ENCODE measurements at places on chromosomes 2 and 18. TPM values are rescaled to one million over a fixed set of nuclear protein-coding genes. Genes with fewer than 3 reads are reported as not detected.
A peak's percentile ranks its signal among the peaks of the same experiment; 100 is the strongest.

GRCh38 chr2:139526781-139527180 lies 746.6 kb upstream of the NXPH2 start:
- H3K27me3 ChIP-seq = peaks cover 3% of the 10 kb centered on the region
- no peak for DNase-seq
- no peak overlapping the region for H3K27ac ChIP-seq
- H3K36me3 ChIP-seq = no peaks in the 10 kb centered on the region
- no peak overlapping the region for H3K4me3 ChIP-seq
- no peaks in the 10 kb centered on the region for H3K4me1 ChIP-seq

- peaks cover 11% of the 10 kb centered on the region for H3K27me3 ChIP-seq
- H3K4me1 ChIP-seq = no peaks in the 10 kb centered on the region
- H3K36me3 ChIP-seq = no peaks in the 10 kb centered on the region
- H3K4me3 ChIP-seq = no peak overlapping the region
- H3K27ac ChIP-seq = no peak overlapping the region
- no peak for DNase-seq
Measured at GRCh38 chr18:57518533-57518932, 68.0 kb downstream of the FECH start.

DNA sequence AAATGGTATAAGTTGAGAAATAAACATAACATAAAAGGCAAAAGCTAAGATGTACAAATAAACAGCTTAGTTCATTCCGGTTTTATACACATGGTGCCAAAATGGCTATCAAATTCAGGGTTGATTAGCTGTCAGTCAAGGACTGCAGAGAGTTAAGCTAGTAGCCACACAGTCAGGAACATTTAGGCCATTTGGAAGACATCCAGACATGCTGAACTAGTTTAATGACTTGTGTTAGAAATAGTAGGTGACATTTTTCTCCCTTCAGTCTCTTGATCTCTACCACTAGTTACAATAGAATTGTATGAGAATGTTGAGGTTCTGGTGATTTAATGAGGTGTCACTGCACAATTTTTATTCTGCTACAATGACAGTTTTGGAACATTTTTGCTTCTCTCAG lies 394.4 kb upstream of the SPHKAP start:
- H3K36me3 ChIP-seq = no peaks in the 10 kb centered on the region
- H3K4me1 ChIP-seq = no peaks in the 10 kb centered on the region
- H3K4me3 ChIP-seq = no peak overlapping the region
- no peak overlapping the region for H3K27ac ChIP-seq

- H3K4me1 ChIP-seq = peaks cover 50% of the 10 kb centered on the region
- DNase-seq = no peak
- no peaks in the 10 kb centered on the region for H3K27me3 ChIP-seq
- peak overlapping the region; percentile 31 for H3K4me3 ChIP-seq
- H3K27ac ChIP-seq = peak overlapping the region; percentile 86
- H3K36me3 ChIP-seq = no peaks in the 10 kb centered on the region
Measured at GRCh38 chr2:222753251-222753824, 81.9 kb downstream of the MOGAT1 start.

- peaks cover 3% of the 10 kb centered on the region for H3K27me3 ChIP-seq
- no peak for DNase-seq
- no peak overlapping the region for H3K4me3 ChIP-seq
Measured at GRCh38 chr2:24411488-24412151, 51.3 kb upstream of the ITSN2 start.

GRCh38 chr2:43130548-43130875 lies 95.9 kb downstream of the ZFP36L2 start:
- no peaks in the 10 kb centered on the region for H3K27me3 ChIP-seq
- no peaks in the 10 kb centered on the region for H3K36me3 ChIP-seq

GRCh38 chr2:27222407-27222806 lies 5.2 kb downstream of the CAD start:
- H3K27me3 ChIP-seq = no peaks in the 10 kb centered on the region
- peak; percentile 37 for DNase-seq
- no peak overlapping the region for H3K27ac ChIP-seq
- H3K36me3 ChIP-seq = peaks cover 42% of the 10 kb centered on the region
- H3K4me1 ChIP-seq = peaks cover 14% of the 10 kb centered on the region
- H3K4me3 ChIP-seq = no peak overlapping the region

GRCh38 chr2:47639467-47639866 lies 143.5 kb upstream of the MSH6 start:
- no peak overlapping the region for H3K27ac ChIP-seq
- no peak overlapping the region for H3K4me3 ChIP-seq
- DNase-seq = no peak
- H3K36me3 ChIP-seq = no peaks in the 10 kb centered on the region

The MPV17 gene
- total RNA-seq = 57.6 TPM

The TPO gene
- not detected for total RNA-seq

GRCh38 chr2:28904802-28905457 lies 10.5 kb downstream of the WDR43 start:
- peaks cover 40% of the 10 kb centered on the region for H3K4me1 ChIP-seq
- H3K27me3 ChIP-seq = no peaks in the 10 kb centered on the region
- peak overlapping the region; percentile 85 for H3K27ac ChIP-seq
- peaks cover 31% of the 10 kb centered on the region for H3K36me3 ChIP-seq
- no peak overlapping the region for H3K4me3 ChIP-seq

- peaks cover 13% of the 10 kb centered on the region for H3K27me3 ChIP-seq
- H3K4me1 ChIP-seq = peaks cover 15% of the 10 kb centered on the region
- peak overlapping the region; percentile 59 for H3K27ac ChIP-seq
- no peaks in the 10 kb centered on the region for H3K36me3 ChIP-seq
- peak overlapping the region; percentile 63 for H3K4me3 ChIP-seq
Measured at GRCh38 chr2:3651691-3652648, 6.0 kb upstream of the ALLC start.

The SNED1 gene
- 2.9 TPM for total RNA-seq

GRCh38 chr2:88067189-88067588 lies 436 bp upstream of the SMYD1 start:
- no peak for DNase-seq
- peaks cover 3% of the 10 kb centered on the region for H3K4me1 ChIP-seq
- no peaks in the 10 kb centered on the region for H3K36me3 ChIP-seq
- no peak overlapping the region for H3K4me3 ChIP-seq
- no peak overlapping the region for H3K27ac ChIP-seq

The BMPR2 gene
- total RNA-seq = 113 TPM

GRCh38 chr2:229910147-229910831 lies 11.5 kb downstream of the TRIP12 start:
- no peak for DNase-seq
- peaks cover 39% of the 10 kb centered on the region for H3K4me1 ChIP-seq
- peak overlapping the region; percentile 47 for H3K27ac ChIP-seq
- no peaks in the 10 kb centered on the region for H3K27me3 ChIP-seq
- no peak overlapping the region for H3K4me3 ChIP-seq

DNA sequence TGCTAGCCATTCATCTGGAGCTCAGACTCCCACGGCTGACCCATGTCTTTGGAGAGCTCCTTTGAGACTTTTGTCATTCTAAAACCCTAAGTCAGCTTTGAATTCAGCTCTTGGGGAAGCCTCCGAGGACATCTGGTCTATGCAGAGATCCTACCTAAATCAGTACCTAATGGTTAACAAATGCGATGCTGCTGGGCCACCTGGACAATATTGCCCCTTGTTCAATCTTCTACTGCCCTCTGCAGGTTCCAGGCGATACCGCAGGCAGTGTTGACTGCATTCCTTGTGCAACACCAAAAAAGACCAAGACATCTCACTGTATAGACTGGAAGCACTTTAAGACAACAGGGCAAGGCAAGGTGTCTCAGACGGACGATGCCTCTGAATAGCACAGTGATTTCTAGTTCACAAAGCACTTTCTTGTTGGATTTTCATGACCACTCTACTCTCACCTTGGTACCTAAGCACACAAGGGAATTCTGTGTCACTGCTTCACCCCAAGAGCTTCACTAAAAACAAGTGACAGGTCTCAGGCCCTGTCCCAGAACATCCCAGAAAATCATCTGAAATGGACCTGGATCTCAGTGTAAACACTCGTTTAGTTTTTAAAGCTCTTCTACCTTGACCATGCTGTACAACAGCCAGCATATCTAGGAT lies 80.9 kb downstream of the XDH start:
- H3K4me3 ChIP-seq = no peak overlapping the region
- H3K4me1 ChIP-seq = peaks cover 34% of the 10 kb centered on the region
- H3K27ac ChIP-seq = no peak overlapping the region
- H3K36me3 ChIP-seq = no peaks in the 10 kb centered on the region

GRCh38 chr2:144849612-144850011 lies 329.7 kb upstream of the ZEB2 start:
- H3K4me1 ChIP-seq = no peaks in the 10 kb centered on the region
- H3K4me3 ChIP-seq = no peak overlapping the region
- H3K36me3 ChIP-seq = no peaks in the 10 kb centered on the region
- no peaks in the 10 kb centered on the region for H3K27me3 ChIP-seq
- DNase-seq = no peak
- no peak overlapping the region for H3K27ac ChIP-seq

The POTEJ gene
- total RNA-seq = not detected

DNA sequence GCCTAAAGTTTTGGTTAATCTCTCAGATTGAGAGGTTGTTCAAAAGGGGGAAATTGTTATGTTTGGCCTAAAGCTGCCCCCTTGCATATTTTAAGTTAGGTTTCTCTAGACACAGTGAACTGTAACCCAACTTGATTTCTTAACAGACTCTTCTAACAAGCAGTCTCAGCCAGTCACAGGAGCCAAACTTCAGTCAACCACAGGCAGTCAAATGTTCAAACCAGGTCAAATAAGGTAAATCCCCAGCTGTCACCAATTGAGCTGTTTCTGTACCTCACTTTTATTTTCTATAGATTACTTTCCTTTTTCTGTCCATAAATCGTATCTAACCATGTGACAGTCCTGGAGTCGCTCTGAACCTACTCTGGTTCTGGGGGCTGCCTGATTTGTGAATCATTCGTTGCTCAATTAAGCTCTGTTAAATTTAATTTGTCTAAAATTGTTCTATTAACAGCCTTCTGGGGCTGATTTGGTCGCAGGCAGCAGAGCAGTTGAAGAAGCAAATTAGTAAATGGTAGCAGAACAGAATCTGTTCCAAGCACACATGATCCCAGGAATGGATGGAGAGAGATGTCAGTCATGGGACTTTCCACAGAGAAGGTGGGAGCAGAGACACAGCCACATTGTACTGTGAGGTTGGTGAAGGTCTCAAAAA lies 16.4 kb upstream of the NFU1 start:
- no peaks in the 10 kb centered on the region for H3K27me3 ChIP-seq
- H3K27ac ChIP-seq = peak overlapping the region; percentile 28
- H3K4me3 ChIP-seq = no peak overlapping the region
- peaks cover 15% of the 10 kb centered on the region for H3K4me1 ChIP-seq

- no peak for DNase-seq
- H3K36me3 ChIP-seq = peaks cover 7% of the 10 kb centered on the region
- peak overlapping the region; percentile 82 for H3K27ac ChIP-seq
- H3K4me3 ChIP-seq = no peak overlapping the region
- H3K4me1 ChIP-seq = peaks cover 78% of the 10 kb centered on the region
- H3K27me3 ChIP-seq = no peaks in the 10 kb centered on the region
Measured at GRCh38 chr2:109217362-109218086, 88.5 kb downstream of the SH3RF3 start.

DNA sequence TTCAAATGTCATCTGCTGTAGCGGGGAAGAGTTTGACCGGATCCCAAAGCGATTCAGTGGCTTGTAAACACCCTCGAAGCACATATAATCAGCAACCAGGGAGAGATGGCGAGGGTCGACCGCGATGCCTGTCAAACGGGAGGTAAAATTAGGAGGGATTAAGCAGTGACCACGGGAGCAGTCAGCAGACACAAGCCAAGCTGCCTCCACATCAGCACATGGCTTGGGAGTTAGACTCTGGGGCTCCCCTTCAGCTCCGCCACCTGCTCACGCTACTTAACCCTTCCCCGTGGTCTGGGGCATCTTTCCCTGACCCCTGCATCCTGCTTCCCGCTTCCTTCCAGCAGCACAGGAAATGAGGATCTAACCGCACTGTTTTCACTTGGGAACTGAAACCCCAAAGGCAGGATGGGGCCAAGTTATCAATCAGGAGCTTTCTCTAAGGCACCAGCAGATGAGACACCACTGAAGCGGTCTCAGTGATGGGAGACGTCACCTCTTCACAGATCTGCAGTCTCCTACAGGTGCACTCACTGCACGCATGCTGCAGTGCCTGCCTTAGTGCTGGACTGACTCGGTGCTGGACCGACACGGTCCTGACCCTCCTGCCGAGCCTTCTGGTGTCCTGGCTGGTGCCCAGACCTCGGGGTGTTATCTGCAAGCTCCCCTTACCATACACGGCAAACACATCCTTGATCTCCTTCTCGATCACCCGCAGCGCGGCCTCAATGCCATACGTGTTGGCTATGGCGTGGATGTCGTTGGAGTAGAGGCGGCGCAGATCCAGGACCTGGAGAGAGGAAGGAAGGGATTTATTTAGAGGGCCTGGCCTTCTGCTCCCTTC lies 77.5 kb downstream of the POLR1A start:
- no peak overlapping the region for H3K27ac ChIP-seq
- peaks cover 10% of the 10 kb centered on the region for H3K4me1 ChIP-seq
- peak; percentile 66 for DNase-seq
- peaks cover 67% of the 10 kb centered on the region for H3K36me3 ChIP-seq
- no peak overlapping the region for H3K4me3 ChIP-seq
- H3K27me3 ChIP-seq = no peaks in the 10 kb centered on the region

The PTPRN gene
- 0.67 TPM for total RNA-seq

DNA sequence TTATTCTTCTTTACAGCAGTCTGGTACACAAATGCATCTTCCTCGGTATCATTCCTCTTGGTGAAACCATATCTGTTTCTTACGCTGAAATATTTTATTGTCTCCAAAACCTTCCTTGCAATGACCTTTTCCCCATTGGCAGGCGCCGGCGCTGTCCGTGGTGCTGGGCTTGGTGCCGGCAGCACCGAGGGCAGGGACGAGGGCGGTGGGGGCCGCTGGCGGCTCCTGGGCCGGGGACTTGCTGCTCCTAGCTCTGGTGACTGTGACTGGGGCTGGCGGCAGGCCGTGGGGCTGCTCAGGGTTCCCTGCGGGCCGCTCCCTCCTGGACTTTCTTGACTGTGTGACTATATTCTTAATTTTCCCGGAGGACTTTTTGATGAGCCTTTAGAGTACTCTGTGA lies 72.5 kb downstream of the GPR39 start:
- H3K36me3 ChIP-seq = no peaks in the 10 kb centered on the region
- H3K27me3 ChIP-seq = peaks cover 9% of the 10 kb centered on the region
- no peak overlapping the region for H3K4me3 ChIP-seq
- no peaks in the 10 kb centered on the region for H3K4me1 ChIP-seq
- H3K27ac ChIP-seq = no peak overlapping the region
- DNase-seq = no peak

The FN1 gene
- total RNA-seq = 30,644 TPM

DNA sequence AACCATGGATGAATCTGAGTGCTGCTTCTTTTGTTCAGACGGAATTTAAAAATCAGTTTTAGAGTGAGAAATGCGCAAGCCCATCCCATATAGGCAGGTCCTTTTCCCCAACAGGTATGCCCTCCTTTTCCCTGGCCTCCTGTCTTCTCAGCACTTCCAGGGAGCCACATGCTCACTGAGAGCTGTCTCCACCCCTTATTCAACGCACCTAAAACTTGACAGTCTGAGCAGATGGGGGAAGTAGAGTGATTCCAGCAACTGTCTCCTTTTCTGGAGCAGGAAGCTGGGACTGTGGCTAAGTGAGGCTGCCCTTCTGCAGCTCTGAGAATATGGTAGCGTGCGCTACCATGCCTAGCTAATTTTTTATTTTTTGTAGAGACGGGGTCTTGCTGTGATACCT lies 53.1 kb upstream of the NOSTRIN start:
- no peak overlapping the region for H3K4me3 ChIP-seq
- DNase-seq = no peak
- H3K4me1 ChIP-seq = peaks cover 9% of the 10 kb centered on the region
- H3K27ac ChIP-seq = no peak overlapping the region

GRCh38 chr2:21972586-21972985 lies 848.8 kb downstream of the TDRD15 start:
- H3K27me3 ChIP-seq = no peaks in the 10 kb centered on the region
- DNase-seq = no peak
- H3K4me1 ChIP-seq = no peaks in the 10 kb centered on the region
- no peak overlapping the region for H3K27ac ChIP-seq
- H3K36me3 ChIP-seq = no peaks in the 10 kb centered on the region
- no peak overlapping the region for H3K4me3 ChIP-seq
